ENCODE measurements at places on chromosomes 13 and 19.

- DNase-seq: no peak
Measured at GRCh38 chr13:42592915-42593900, 19.3 kb downstream of the TNFSF11 start.

GRCh38 chr13:49343255-49343654, 95.5 kb downstream of the CDADC1 start:
- no peak for DNase-seq

GRCh38 chr13:98813993-98814392, 61.5 kb upstream of the SLC15A1 start:
- no peak for DNase-seq

- no peak for DNase-seq
Measured at GRCh38 chr19:384799-385169, 24.2 kb downstream of the C2CD4C start.

DNA sequence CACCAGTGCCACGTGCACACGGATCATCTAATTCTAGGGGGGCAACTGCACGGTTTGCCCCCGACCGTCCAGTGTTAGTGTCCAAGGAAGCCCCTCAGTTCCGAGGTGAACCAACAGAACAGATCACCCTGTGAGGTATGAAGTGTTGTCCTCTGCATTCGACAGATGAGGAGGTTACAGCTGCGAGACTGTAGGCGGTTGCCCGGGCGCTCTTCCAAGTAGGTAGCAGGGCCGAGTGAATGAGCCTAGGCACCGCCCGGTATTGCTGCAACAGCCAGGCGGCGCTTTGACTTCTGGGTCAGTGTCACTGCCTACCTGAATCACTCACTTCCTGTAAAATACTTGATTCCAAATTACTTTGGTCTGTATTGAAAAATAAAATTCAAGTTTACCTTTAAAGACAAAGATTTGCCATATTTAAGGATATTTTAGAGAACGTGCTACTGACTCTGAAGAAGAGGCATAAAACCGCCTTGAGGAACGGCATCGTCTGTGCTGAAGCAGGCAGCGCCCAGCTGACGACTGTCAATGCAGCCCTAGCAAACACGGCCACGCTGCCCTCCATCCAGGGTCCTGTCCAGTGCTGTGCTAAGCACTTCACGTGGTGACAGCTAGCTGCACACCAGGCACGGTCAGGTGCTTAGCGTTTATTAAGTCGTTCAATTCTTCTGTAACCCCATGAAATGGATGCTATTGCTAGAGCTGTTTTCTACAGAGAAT, 19.3 kb upstream of the RASA3 start:
- DNase-seq: no peak

GRCh38 chr19:5558101-5558621, 9.6 kb downstream of the TINCR start:
- DNase-seq: no peak

DNA sequence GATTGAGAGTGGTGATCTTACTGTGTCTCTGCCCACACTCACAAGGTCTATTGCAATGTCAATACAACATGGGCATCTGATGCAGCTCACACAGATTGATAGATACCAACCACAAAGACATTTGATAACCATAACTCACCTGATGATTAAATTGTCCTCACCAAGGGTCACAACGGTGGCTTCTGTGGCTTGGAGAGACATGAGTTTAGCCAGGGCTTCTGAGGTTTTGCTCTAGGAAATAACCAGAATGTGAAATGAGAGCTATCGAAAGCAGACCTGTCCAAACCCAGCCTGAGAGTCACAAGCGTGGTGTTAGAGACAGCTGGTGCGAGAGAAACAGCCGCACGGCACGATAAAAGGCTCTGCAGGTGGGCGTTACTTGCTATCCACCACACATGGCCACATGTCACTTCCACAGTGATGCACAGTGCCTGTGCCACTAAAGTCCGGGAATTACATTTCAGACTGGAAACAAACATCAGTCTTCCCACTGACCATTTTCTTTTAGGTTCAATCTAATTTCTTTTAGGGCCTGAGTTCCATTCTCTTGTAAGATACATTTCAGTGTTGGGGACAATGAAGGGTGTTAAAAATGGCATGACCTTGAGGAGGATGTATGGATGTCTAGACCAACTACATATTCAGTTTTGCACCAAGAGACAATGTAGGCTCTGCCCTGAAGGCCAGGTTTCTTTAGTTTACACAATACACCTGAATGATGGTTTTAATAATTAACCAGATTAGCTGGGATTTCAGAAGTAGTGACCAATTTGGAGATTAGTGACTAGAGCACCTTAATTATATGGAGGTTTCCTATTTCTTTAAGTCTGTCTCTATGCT, 53.7 kb downstream of the ATP7B start:
- no peak for DNase-seq

GRCh38 chr13:73633817-73634460, 500.3 kb downstream of the KLF12 start:
- DNase-seq: no peak

- DNase-seq: no peak
Measured at GRCh38 chr19:1725100-1726064, 27.9 kb upstream of the ONECUT3 start.

DNA sequence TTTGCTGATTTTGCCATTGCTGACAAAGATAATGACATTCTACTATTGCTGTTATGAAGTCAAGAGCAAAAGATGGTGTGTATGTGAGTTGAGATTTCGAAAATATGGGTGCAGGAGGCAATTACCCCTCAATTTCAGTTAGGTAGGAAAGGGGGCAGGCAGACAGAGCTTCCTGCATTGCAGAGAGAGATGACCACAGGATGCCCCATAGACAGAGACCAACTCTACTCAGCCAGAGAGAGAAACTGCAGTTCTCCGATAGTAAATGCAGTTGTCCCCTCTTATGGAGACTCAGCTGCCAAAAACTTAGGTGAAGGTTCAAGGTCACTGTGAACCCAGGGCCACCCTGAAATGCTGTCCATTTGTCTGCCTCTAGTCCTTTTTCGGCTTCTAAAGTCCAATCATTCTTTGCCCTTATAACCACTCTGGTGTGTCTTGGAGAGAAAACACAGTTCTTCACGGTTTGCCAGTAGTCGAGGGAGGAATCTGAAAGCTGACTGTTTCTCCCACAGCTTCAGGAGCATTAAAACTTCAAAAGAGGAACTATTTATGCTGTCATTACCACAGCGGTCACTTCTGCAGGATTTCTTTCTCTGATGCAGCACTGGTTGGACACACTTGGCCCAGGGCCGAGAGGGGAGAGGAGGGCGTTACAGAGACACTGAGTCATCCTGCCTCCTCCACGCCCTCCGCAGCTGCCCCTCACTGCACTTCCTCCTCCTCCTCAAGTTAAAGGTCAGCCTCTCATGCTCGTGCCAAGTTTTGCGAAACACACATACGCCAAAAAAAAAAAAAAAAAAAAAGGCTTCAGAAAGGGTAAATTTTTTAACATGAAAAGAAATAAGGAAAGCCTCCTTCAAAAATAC, 264.3 kb downstream of the FOXO1 start:
- DNase-seq: no peak

DNA sequence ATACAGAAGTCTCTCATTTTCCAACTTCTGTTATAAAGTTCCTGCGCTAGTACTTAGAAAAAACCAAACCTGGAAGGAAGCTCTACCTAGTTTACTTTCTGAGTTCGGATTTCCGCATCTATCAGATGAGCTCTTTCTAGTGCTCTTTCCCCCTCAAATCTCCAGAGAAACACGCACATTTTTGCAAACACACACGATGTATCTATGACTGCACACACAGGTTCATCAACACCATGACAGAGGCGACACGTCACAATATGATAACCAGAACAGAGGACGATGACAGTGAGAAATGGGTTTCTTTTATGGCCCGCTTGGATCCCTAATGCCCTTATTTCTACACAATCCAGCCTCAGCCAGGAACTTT, 629 bp upstream of the LRRC63 start:
- no peak for DNase-seq

DNA sequence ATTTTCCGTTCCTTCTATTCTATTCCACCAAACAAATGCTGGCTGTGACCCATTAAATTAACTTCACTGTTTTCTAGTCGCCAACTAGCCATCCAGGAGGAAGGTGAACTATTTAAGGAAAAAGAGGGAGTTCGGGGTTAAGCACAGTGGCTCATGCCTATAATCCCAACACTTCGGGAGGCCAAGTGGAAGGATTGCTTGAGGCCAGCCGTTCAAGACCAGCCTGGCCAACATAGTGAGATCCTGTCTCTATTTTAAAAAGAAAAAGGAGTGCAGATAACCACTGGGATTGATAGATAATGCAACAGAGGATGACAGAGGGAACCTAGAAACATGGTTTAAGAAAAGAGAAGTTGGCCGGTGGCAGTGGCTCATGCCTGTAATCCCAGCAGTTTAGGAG, 44.7 kb downstream of the SPTBN4 start:
- DNase-seq: no peak

- no peak for DNase-seq
Measured at GRCh38 chr19:42023121-42023942, 29.3 kb upstream of the ATP1A3 start.

DNA sequence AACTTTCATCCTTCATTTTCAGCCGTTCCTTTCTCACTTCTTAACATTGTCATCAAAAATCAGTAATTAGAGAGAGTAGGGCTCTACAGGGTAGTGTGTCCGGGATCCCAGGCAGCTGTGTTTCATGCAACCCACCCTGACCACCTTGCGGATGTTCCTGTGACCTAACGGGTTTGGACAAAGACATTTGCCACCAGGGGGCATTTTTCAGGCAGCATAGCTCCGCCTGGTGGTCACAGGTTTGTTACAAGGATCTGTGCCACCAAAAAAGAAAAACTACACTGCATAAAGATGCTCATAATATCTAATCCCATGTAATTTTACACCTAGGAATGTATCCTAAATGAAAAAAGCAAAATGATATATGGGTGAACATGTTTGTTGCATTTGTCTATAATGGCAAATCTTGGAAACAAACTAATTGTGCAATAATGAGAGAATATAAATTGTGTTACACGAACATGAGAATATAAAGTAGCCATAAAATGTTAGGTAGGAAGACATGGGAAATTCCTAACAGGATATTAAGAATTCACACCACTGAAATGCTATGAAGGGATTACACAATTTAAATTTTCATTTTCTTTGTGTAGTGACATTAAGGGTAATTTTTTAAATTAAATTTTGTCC, 123.0 kb downstream of the SLC7A1 start:
- no peak for DNase-seq

- no peak for DNase-seq
Measured at GRCh38 chr19:15962319-15962718, 13.5 kb downstream of the OR10H4 start.

DNA sequence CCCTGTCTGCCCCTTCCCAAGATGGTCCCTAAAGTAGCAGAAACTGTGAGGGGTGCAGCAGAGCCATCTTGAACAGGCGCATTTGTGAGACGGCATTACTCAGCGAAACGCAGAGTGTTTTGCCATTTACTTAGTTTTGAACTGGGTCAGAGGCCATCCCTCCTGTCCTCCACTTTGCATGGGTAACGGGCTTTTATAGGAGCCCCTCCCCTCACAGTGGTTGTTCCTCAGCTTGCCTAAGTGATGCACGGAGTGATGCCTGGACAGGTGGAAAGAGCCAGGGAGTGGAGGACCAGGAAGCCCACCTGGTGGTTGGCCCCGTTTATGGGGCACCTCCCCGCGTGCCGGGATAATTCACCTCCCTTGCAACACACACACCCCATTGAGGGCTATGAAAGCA, 68.0 kb upstream of the C1QTNF9 start:
- DNase-seq: no peak

GRCh38 chr19:4745986-4746385, 22.3 kb upstream of the DPP9 start:
- no peak for DNase-seq

DNA sequence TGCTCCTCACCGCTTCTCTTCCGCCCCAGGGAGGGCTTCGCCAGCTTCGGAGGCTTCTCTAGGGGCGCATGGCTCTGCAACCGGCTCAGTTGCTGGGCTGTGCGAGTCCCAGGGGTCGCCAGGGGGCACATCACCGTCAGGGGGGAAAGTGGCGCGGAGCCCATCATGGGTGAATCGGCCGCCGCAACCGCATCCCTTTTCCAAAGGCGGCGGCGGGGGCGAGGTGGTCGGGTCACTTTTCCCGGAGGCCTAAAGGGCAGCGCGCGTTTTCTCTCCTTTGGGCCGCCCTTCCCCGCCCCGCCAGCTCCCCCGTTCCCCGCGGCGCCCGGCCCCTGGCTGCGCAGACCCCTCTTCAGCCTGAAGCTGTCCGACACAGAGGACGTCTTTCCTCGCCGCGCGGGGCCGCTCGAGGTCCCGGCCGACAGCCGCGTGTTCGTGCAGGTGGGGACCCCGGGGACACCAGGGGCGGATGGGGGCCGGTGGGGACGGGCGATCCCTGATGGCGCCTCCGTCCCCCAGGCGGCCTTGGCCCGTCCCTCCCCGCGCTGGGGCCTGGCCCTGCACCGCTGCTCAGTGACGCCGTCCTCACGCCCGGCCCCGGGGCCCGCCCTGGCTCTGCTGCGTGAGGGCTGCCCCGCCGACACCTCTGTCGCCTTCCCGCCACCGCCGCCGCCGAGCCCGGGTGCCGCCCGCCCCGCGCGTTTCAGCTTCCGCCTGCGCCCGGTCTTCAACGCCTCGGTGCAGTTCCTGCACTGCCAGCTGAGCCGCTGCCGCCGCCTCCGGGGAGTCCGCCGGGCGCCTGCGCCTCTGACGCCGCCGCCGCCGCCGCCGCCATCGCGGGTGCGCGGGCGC, 1.7 kb downstream of the TGFBR3L start:
- no peak for DNase-seq

GRCh38 chr13:99782669-99783068, 188.9 kb downstream of the ZIC5 start:
- no peak for DNase-seq

DNA sequence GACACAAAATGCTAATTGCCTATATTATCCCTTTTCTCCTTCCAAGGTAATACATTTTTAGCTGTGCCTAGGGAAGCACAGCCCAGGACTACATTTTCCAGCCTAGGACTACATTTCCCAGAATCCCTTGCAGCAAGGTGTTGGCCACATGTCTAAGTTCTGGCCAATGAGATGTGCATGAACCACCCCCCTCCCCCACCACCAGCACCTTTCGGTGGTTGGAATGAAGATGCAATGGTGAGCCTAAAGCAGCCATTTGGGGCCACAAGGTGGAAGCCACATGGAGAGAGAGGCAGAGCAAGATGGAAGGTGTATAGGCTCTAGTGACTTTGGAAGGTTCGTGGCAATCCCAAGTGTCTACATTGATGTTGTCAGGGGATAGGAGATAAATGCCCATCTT, 16.2 kb downstream of the UNC13A start:
- DNase-seq: no peak

DNA sequence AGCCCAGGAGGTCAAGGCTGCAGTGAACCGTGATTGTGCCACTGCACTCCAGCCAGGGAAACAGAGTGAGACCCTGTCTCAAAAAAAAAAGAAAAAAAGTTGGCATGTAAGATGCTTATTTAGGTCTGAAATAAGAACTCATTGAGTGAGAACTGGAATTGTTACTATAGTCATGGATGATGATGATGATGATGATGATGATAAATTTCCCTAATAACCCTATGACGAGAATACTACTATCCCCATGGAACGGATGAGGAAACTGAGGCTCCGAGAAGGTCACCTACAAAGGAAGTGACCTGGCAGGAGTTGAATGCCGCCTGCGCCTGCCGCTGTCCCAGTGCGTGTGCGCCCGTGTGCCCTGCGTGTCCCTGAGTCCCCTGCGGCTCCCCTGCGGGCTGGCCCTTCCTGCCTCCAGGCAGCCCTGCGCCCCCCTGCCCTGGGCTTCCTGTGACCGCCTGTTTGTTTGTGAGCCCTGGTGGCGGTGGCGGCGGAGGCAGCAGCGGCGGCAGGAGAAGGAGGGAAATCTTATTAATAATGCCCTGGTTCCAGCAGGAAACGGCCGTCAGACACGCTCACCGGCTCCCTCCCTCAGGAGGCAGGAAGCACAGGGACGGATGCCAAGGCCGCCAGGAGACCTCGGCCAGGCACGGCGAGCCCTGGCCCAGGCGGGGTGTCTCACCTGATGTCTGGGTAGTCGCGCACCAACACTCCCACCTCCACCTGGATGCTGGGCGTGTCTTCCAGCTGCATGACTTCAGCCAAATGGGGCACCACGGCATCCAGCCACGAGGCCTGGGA, 29.6 kb downstream of the EXOC3L2 start:
- no peak for DNase-seq

Measured in cortex of kidney (tissue), 1 donor.